ENCODE measurements at places on chromosomes 16 and 17.

- no peak for DNase-seq
Observed at GRCh38 chr16:4682616-4683254, 10.6 kb upstream of the NUDT16L1 start.

DNA sequence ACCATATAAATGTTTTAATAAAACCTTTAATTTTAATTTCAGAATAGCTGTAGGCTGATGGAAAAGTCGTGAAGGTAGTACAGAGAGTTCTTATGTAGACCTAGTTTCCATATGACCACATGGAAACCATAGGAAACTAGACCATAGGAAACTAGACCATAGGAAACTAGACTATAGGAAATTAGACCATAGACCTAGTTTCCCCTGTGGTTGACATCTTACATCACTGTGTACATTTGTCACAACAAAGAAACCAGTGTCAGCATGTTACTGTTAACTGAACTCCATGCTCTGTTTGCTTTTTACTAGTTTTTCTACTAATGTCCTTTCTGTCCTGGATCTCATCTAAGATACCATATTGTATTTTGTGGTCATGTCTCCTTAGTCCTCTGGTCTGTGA is 14.6 kb downstream of the NUDT7 start:
- no peak for DNase-seq

DNA sequence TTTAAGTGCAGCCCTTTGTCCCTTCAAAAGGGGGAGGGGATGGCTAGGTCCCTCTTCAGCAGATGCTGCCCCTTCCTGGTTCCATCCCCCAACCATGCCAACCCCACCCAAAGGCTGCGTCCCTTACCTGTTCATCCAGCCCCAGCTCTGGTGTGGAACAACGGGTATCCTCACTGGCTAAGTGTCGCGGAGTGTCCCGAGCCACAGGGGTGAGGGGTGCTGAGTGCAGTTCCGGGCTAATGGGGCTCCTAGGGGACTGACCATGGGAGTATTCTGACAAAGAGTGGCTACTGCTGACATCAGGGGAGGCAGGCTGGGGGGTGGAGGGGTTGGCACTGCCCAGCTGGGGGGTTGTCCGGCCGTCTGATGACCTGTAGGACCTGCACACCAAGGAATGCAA is 32.9 kb downstream of the STH start:
- no peak for DNase-seq

GRCh38 chr16:8919089-8919933 is 37.2 kb downstream of the LITAFD start:
- no peak for DNase-seq

Measured in stimulated activated CD4-positive, alpha-beta T cell treated with anti-CD3 and anti-CD28 coated beads, Interleukin-12 subunit alpha, Interleukin-12 subunit beta, amount 100 ng/mL, for 48 hours (primary cell).